ENCODE measurements at places on chromosomes 1 and 21.
A peak's percentile ranks its signal among the peaks of the same experiment; 100 is the strongest.

DNA sequence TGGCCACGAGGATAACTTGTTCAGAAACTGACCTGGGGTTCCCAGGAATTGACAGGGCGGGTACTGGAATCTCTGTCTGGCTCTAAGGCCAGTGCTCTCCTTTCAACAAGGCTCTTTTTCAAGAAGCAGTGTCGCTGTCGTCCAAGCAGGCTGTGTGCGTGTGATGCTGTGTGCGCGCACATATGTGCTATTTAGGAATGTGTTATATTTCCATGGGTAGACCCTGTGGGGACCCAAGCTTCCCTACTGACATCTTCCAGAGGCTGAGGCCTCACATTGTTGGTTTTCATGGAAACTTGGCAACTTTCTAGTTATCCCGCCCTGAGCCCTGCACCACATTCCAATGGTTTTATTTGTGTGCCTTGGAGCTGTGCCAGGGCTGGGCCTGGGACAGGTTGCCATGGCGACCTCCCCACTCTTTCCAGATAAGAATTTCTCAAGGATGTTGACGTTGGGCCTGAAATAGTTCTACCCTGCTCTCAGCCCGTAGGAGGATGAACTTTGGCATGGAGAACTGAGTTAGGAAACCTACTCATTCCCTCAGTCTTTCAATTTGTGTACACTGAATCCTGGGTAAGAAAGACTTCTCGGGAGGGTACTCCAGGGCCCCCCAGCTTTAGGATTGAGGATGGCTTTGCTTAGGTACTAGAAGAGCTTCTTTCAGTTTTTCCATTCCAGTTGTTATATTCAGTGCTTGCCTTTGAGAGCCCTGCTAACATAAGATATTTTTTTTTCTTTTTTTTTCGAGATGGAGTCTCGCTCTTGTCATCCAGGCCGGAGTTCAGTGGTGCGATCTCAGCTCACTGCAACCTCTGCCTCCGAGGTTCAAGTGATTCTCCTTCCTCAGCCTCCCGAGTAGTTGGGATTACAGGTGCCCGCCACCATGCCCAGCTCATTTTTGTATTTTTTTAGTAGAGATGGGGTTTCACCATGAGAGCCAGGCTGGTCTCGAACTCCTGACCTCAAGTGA is 38.8 kb upstream of the SRSF10 start:
- peak; percentile 44 for DNase-seq

GRCh38 chr1:8154621-8155052 is 128.5 kb upstream of the ERRFI1 start:
- no peak for DNase-seq

DNA sequence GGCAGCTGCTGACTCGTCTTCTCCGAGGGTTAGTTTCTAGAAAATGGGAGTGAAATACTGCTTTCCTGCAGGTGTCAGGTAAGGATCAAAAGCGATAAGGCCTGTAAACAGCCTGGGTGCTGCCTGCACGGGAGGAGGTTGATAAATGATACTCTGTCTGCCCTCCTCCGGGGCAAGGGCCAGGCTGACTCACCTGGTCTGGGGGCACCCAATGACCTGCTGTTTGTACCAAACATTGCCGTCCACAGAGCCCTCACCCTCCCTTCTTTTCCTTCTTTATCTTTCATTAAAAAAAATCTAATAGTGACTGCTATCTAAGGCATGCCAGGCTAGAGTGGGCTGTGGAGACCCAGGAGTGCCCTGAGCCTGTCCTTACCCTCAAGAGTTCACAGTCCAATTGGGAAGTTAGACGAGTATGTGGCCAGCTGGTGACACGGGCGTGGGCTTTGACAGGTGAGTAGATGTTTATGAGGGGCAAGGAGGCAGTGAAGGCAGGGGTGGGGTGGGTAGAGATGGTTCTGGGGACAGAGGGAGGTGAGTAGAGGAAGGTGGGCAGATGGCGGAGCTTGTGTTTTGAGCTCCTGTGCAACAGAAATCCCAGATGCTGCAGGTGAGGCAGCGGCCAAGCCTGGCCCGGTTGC is 16.2 kb downstream of the EDN2 start:
- no peak for DNase-seq

DNA sequence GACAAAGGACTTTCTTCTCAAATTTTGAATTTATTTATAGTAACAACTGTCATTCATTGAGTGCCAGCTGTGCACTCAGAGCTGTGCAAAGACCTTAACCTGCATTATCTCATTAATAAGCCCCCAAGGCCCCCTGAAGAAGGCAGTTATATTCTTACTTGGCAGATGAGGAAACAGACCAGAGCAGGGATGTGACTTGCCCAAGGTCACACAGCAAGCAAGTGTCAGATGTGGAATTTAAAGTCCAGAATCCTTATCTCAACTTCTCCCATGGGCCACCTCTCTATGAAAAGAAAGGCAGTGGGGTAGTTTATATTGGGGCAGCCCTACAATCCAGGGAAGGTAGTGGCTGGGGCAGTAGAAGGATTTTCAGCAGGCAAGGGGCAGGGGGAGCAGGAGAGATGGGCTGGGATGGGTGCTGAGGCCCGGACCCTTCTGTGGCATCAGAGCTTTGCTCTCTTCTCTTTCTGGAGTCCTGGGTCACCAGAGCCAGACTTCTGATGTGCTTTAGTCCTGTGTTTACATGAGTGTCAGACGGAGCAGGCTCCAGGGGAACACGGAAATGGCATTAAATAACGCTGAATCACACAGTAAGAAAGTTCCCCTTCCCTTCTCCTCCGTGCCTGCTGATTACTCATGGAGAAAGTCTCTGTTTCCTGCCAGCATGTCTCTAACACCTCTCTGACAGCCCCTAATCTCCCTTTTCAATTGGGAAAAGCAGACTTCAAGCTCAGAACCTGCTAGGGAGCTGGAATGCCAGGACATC is 39.5 kb downstream of the EPHB2 start:
- peak; percentile 90 for DNase-seq

GRCh38 chr1:44724296-44724954 is 6.5 kb downstream of the RNU5D-1 start:
- DNase-seq, result no peak

DNA sequence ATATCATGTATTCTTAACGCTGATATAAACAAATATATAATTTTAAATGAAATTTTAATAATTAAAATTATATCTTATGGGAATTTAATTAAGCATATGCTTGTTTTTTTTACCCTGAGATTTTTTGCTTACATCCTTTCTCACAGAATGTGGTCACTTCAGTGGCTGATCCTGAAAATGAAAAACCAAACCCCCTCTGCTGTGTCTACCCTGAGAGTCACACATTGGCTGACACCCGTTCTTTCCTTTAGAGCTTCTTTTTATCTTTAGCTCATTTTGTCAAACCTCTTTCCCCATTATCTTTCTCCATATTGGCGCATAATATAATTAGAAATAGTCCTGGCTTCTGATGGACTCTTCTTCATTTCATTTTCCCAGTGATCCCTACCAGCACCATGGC is 10.8 kb upstream of the CACYBP start:
- DNase-seq, result no peak

DNA sequence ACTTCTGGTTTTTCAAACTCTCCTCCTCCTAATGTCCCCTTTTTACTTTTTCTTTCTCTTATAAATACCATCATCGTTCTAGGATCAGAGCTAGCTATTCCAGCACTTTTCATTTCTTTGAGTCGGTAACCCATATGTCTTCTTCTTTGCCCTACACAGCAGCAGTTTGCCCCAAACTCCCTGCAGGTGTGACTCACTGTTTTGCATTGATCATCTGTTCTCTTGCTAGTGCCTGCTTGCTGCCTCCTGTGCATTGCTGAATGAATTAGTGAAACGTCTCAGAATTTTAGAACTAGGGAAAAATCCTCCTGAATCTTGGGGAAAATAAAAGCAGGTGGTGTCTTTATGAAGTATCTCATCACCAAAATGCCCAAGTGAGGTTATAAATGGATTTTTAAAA is 21.7 kb downstream of the KCNK2 start:
- no peak for DNase-seq

- DNase-seq, result no peak
Observed at GRCh38 chr1:110248746-110249145, 38.6 kb downstream of the KCNC4 start.

DNA sequence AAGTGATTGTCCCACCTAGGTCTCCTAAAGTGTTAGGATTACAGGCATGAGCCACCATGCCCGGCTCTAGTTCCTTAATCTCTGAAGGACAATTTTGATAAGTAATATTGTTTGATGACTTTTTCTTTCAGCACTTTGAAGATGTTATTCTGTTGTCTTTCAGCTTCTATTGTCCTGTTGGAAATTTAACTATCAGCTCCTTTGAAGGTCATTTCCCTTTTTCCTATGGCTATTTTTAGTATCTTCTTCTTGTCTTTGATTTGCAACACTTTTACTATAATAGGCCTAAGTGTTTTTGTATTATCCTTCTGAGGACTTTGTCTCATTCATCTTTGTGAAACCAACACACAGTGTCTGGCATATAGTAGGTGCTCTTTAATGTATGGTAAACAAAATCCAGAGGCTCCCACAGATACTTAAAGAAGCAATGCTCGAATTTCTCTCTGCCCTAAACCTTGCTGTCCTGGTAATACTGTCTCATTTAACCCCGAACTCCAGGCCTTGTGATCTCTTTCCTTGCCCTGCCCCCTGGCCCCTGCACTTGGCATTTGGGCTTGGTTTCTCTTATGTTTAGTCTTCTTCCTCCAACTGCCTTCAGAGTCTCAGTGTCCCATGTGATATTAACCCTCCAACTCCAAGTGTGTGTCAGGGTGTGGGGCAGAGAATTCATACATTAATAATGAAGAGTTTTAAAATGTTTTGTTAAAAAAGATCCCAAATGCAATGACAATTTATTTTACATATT is 19.0 kb upstream of the AGO1 start:
- DNase-seq, result peak; percentile 37

- no peak for DNase-seq
Observed at GRCh38 chr1:202075389-202075788, 47.3 kb upstream of the GPR37L1 start.

All from suppressor macrophage treated with lipopolysaccharide for 1 hour (primary cell).